ENCODE measurements at places on chromosomes 2 and 18.

- no peak for DNase-seq
These were observed 12.0 kb downstream of the NDUFAF7 start for GRCh38 chr2:37243435-37243834.

- DNase-seq = no peak
These were observed 136.7 kb upstream of the ZFP36L2 start for GRCh38 chr2:43363120-43363519.

- no peak for DNase-seq
These were observed 1374.1 kb upstream of the NXPH2 start for GRCh38 chr2:140154271-140154670.

DNA sequence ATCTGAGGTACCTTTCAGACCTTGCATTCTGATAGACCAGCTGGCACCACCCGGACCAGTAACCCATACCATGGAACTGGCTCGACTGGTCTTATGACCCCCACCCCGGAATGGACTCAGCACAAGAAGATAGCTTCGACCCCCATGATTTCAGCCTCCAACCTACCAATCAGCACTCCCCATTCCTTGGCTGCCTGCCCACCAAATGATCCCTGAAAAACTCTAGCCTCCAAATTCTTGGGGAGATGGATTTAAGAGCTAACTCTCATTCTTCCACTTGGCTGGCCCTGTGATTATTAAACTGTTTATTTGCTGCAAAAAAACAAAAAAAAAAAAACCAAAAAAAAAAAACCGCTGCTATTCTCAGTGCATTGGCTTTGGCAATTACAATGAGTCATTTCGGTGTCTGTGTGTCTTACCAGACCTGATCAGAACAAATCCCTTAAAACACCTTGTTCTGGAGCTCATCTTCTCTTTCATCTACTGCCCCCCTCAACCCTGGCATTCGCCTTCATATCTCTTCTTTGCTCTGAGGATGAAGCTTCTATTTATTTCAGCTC lies 60.1 kb upstream of the KIF5C start:
- no peak for DNase-seq

All from stimulated activated CD4-positive, alpha-beta T cell treated with anti-CD3 and anti-CD28 coated beads, Interleukin-1b, Interleukin-23, amount 100 ng/mL, for 24 hours (primary cell).